PC-3 (cell line): ENCODE measurements at places on chromosomes 1 and 21. TPM values are rescaled to one million over a fixed set of nuclear protein-coding genes. Genes with fewer than 3 reads are reported as not detected.

SOAT1 gene
- total RNA-seq, result 8.6 and 10.5 TPM in 2 replicates

- peak; percentile 58 for DNase-seq
These were observed 639.5 kb downstream of the MATN1 start for GRCh38 chr1:30083800-30084464.

DNA sequence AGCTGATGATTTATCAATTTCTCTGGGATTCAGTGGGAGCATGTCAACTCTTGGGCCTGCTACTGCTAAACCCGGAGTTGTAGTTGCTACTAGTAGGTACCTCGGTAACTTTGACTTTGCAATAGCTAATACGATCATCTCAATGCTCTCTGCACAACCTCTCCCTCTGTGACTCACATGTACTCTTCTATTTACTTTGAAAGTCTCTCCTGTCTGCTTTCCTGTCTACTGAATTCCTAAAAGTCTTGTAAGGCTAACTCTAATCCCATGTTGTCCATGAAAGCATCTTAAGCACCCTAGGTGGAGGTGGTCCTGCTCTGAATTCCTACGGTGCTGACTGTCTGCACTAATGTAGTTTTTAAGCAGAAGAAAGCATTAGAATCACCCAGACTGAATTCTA lies 29.3 kb downstream of the SLC9C2 start:
- DNase-seq, result peak; percentile 88

DNA sequence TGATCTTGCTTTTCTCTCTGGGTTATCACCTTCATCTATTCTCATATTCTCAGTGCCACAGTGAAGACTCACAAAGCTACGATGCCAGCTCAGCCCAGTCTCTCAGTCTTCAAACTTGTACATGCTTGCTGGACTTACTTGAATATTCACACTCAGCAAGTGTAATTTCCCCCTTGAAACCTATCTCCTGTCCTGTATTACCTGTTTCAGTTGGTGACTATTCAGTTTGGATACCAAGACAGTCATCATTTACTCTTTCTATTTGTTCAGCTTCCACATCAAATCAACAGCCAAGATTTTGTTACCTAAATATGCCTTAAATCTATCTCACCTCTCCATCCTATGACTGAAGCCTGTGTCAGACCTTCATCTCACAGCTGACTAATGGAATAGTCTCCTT lies 209.7 kb downstream of the LRRC7 start:
- no peak for DNase-seq

COL16A1 gene
- 1.7 and 5.0 TPM in 2 replicates for total RNA-seq

SV2A gene
- total RNA-seq, result not detected in 2 replicates

- DNase-seq, result peak; percentile 98
These were observed 19.4 kb upstream of the UBE2U start for GRCh38 chr1:64184003-64184440.

SPRR1A gene
- total RNA-seq, result not detected in 2 replicates

- DNase-seq, result peak; percentile 66
These were observed 40.3 kb upstream of the RUNX3 start for GRCh38 chr1:24970399-24970753.

DNA sequence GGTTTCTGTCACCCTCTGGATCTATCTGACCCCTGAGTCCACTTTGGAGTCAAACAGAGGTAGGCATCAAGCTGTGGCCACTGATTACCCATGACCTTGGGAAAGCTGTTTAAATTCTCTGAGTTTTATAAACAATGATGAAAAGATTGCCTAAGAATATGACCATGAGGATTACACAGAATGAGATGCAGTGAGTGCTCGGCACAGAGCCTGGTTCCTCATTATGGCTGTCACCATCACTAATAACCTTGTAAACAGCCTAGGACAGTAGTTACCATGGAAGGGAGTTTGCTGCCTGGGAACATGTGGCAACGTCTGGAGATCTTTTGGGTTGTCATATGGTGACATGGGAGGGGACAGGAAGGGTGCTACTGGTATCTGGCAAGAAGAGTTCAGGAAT lies 248.3 kb upstream of the KAZN start:
- DNase-seq, result no peak

- peak; percentile 78 for DNase-seq
These were observed 94.1 kb upstream of the CASZ1 start for GRCh38 chr1:10890491-10891071.

LDLRAD1 gene
- total RNA-seq, result not detected in 2 replicates

KPRP gene
- not detected in 2 replicates for total RNA-seq

DNA sequence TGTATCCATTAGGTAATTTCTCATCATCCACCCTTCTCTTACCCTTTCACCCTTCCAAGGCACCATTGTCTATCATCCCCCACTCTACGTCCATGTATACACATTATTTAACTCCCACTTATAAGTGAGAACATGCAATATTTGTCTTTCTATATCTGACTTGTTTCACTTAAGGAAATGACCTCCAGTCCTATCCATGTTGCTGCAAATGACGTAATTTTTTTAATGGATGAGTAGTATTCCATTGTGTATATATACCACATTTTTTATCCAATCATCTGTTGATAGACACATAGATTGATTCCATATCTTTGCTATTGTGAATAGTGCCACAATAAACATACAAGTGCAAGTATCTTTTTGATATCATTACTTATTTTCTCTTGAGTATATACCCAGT lies 322.9 kb upstream of the CXADR start:
- DNase-seq, result no peak

- peak; percentile 15 for DNase-seq
These were observed 16.4 kb downstream of the ATP5PO start for GRCh38 chr21:33899199-33899598.

GRCh38 chr1:86062453-86062852 lies 94.1 kb downstream of the COL24A1 start:
- DNase-seq, result peak; percentile 7

ANGPTL3 gene
- not detected in 2 replicates for total RNA-seq

GRCh38 chr1:26828411-26828991 lies 2.0 kb downstream of the ZDHHC18 start:
- DNase-seq, result no peak

- DNase-seq, result peak; percentile 79
These were observed 120.9 kb downstream of the KCNN3 start for GRCh38 chr1:154749078-154749760.

GRCh38 chr1:171217658-171218443 lies 30.4 kb upstream of the FMO1 start:
- no peak for DNase-seq

AADACL3 gene
- total RNA-seq, result not detected in 2 replicates

GRCh38 chr1:97674517-97674916 lies 246.3 kb downstream of the DPYD start:
- DNase-seq, result no peak

GRCh38 chr1:24107462-24108138 lies 4.3 kb downstream of the MYOM3 start:
- peak; percentile 20 for DNase-seq

DNA sequence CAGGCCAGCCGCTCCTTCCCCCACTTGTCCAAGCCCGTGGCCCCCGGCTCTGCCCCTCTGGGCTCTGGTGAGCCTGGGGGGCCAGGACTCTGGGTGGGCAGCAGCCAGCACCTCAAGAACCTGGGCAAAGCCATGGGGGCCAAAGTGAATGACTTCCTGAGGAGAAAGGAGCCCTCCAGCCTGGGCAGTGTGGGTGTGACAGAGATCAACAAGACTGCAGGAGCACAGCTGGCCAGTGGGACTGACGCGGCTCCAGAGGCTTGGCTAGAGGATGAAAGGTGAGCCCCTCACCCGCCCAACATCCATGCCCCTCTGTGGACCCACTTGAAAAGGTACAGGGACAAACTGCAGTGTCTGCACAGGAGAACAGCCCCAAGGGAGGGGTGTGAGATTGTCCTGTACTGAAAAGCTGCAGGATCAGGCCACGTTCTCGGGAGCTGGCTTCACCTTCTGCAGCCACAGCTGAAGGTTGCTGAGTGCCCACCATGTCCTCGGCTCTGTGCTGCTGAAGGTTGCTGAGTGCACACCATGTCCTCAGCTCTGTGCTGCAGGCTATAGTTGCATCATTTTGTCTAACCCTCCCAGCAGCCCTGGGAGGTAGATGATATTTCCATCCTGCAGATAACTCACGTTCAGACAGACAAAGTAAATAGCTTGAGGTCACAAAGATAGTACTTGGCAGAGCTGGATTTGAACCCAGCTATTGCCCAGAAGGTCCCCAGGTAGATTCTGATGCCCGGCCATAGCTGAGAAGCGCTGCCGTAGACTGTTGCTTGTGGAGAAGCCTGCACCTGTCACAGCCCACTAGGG lies 618 bp downstream of the C1orf226 start:
- no peak for DNase-seq

S100A8 gene
- total RNA-seq, result 0.29 TPM in 1 of 2 replicates, not detected in the other

STK40 gene
- total RNA-seq, result 14.4 and 15.9 TPM in 2 replicates

- DNase-seq, result no peak
These were observed 98.2 kb downstream of the ATP1A1 start for GRCh38 chr1:116471241-116471640.

BNIPL gene
- 0.51 and 2.4 TPM in 2 replicates for total RNA-seq
